ENCODE measurements at places on chromosomes 1 and 21.
A peak's percentile ranks its signal among the peaks of the same experiment; 100 is the strongest.

DNA sequence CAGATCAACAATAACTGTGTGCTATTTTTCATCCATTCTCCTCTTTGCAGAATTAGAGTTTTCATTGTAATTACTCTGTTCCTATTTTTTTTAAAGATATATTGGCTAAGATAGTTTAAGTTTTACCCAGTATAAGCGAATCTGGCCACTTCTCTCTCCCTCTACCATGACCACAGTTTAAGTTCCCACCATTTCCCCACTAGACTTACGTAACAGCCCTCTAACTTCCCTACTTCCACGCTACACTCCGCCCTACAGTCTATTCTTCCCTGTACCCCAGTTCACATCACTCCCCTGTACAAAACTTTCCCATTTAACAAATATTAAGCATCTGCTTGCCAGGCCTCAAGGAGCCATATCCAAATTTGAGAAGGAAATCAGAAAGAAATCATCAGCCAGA, 16.5 kb downstream of the CTSK start:
- H3K4me1 ChIP-seq: peaks cover 14% of the 10 kb centered on the region
- no peaks in the 10 kb centered on the region for H3K27me3 ChIP-seq
- H3K4me3 ChIP-seq: no peak overlapping the region
- H3K27ac ChIP-seq: no peak overlapping the region

DNA sequence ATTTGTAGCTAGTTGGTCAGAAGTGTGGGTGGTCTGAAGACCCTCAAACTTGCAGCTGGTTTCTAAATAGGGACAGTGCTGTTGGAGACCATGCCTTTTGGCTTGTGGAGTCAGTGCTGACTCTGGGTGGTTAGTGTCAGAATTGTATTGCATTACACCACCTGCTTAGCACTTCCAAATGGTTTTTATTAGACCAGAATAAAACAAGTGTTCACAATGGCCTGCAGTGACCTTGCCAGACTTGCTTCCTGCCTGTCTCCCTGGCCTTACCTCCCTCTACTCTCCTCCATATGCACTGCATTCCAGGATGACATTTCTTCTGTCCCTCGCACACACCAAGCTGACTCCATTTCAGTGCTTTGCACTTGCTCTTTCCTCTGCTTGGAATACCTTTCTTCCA, 72.7 kb upstream of the CNIH3 start:
- no peaks in the 10 kb centered on the region for H3K36me3 ChIP-seq
- no peaks in the 10 kb centered on the region for H3K4me1 ChIP-seq
- no peak overlapping the region for H3K4me3 ChIP-seq
- H3K27ac ChIP-seq: no peak overlapping the region
- no peaks in the 10 kb centered on the region for H3K27me3 ChIP-seq
- DNase-seq: no peak

DNA sequence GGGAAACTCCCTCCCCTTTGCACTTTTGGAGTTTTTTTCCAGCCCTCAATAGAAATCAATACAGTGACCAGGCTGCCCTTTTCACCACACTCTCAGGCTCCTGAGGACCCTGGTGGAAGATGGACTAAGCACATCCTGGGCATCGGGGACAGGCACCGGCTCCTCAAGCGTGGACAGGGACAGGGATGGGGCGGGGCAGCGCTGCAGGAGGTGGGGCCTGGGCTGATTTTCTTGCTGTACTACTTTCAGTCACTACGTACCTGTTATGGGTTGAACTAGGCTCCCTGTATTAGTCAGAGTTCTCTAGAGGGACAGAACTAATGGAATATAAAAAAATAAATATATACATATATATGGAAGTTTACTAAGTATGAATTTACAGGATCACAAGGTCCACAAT, 2.5 kb downstream of the MX2 start:
- no peak overlapping the region for H3K27ac ChIP-seq
- peaks cover 83% of the 10 kb centered on the region for H3K4me1 ChIP-seq
- no peaks in the 10 kb centered on the region for H3K36me3 ChIP-seq
- H3K4me3 ChIP-seq: no peak overlapping the region

DNA sequence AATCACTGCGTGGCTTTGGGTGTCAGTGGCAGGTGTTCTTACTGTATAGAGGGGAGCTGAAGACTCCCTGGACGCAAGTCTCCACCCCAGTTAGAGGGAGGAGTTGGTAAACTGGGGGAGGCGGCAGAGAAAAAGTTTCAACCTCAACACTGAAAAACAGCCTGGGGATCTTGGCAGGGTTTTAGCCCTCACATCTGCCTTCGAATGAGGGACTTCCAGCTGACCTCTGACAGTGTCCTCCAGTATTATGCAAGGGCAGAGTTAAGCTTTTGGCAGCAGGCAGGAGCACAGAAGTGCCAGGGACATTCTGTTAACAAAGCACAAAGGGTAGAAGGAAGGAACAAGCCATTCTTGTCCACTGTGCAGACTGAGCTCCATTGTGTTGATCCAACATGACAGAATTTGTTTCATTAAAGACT, 41.2 kb upstream of the RAB4A start:
- peaks cover 34% of the 10 kb centered on the region for H3K27me3 ChIP-seq
- DNase-seq: no peak
- no peak overlapping the region for H3K4me3 ChIP-seq

DNA sequence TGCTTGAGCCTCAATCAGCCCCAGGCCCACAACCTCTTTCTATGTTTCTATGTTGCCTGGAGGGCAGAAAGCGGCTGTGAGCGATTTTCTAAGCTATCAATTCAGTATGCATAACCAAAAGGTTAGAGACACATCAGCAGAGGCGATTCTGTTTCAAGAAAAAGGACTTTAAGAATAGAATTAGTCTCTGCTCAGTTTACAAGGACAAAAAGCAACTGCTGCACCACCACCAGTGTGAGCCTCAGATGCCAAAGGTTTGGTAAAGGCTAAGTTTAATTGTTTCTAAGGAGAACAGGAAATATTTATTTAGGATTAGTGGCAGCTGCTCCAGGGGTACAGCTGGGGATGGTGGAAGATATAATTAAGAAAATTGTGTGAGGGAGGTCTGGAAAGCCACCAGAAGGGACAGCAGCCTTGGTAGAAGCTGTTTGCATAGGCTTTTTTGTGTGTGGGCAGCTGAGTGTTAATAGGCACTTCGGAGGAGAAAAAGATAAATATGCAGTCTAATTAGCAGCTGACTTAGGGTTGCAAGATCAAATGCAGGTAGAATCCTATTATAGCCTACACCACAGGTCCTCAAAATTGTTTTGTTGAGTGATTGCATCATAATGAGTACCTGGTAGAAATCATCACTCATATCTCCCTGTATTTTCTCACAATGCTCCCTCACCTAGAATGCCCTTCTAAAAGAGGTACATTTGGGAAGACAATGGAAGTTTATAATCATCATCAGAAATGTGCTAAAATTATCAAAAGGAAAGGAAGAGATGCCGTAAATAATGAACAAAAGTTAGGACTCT, 35.8 kb downstream of the ZC3H11B start:
- DNase-seq: no peak
- no peaks in the 10 kb centered on the region for H3K36me3 ChIP-seq
- H3K4me3 ChIP-seq: no peak overlapping the region
- no peaks in the 10 kb centered on the region for H3K4me1 ChIP-seq

- H3K36me3 ChIP-seq: no peaks in the 10 kb centered on the region
- no peaks in the 10 kb centered on the region for H3K27me3 ChIP-seq
- peak; percentile 38 for DNase-seq
- no peak overlapping the region for H3K4me3 ChIP-seq
- H3K4me1 ChIP-seq: peaks cover 7% of the 10 kb centered on the region
These were observed 25.6 kb upstream of the PRDM2 start for GRCh38 chr1:13674377-13674776.

GRCh38 chr1:208248307-208248801, 4.2 kb upstream of the PLXNA2 start:
- H3K4me3 ChIP-seq: no peak overlapping the region
- H3K4me1 ChIP-seq: peaks cover 3% of the 10 kb centered on the region
- H3K36me3 ChIP-seq: no peaks in the 10 kb centered on the region
- no peak overlapping the region for H3K27ac ChIP-seq
- DNase-seq: no peak

DNA sequence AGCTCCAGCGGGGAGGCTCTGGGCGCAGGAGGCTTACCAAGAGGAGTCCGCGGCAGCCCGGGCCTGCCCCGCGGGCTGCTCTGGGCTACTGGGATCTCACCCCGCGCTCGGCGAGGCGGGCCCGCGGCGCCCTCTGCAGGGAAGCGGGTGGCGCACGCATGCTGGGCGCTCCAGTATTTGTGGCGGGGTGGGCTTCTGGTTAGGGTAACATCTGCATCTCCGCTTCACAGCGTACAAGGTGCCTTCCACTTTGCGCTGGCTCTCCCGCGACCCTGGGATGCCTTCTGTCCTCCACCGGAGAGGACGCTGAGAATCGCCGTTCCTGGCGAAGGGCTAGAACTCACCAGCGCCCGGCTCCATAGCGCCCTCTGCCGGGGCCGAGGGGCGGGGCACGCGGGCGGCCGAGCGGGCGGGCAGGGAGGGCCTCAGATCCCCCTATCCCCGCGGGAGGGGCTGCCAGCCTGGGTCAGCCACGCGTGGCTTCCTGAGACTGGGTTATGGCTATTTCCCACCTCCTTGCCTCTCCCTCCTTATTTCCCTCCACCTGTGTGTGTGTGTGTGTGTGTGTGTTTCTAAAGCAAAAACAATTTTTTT, 46.6 kb upstream of the CTBS start:
- H3K4me3 ChIP-seq: peak overlapping the region; percentile 84
- no peaks in the 10 kb centered on the region for H3K27me3 ChIP-seq
- no peak overlapping the region for H3K27ac ChIP-seq
- no peaks in the 10 kb centered on the region for H3K36me3 ChIP-seq
- peak; percentile 90 for DNase-seq

DNA sequence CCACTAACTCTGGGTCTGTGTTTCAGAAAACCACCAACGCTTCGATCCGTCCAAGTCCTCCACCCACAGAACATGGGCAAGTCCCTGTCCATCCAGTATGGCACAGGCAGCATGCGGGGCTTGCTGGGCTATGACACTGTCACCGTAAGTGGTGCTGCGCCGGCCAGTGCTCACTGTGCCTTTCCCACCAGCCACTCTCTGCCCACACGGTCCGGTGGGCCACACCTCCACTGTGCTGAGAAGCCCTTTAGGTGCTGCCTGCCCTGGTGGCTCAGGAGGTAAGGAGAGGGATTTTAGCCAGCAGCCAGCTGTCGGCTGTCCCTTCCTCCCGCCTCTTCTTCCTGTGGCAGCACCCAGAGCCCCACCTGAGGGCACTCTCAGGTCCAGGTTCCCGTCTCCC, 33.9 kb downstream of the PROK1 start:
- no peak overlapping the region for H3K4me3 ChIP-seq
- H3K36me3 ChIP-seq: no peaks in the 10 kb centered on the region
- no peaks in the 10 kb centered on the region for H3K4me1 ChIP-seq
- H3K27me3 ChIP-seq: no peaks in the 10 kb centered on the region

DNA sequence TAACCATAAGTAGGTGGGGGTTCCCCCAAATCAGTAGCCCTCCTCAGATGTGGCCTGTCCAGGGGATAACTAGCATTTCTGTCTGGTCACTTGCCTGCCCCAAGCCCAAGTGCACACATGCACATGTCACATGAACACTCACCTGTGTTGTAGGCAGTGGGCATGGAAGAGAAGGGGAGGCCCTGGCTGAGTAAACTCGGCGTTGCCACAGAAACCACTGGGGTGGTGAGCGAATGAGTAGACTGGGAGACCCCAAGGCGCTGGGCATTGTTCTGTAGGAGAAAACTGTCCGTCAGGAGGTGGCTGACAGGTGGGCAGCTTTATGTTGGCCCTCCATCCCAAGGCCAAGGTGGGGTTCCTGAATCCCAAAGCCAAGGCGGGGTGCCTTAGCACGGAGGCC, 25.6 kb downstream of the MEF2D start:
- H3K27me3 ChIP-seq: no peaks in the 10 kb centered on the region
- peaks cover 4% of the 10 kb centered on the region for H3K4me1 ChIP-seq
- no peak for DNase-seq
- no peak overlapping the region for H3K27ac ChIP-seq
- H3K36me3 ChIP-seq: peaks cover 91% of the 10 kb centered on the region
- H3K4me3 ChIP-seq: no peak overlapping the region

DNA sequence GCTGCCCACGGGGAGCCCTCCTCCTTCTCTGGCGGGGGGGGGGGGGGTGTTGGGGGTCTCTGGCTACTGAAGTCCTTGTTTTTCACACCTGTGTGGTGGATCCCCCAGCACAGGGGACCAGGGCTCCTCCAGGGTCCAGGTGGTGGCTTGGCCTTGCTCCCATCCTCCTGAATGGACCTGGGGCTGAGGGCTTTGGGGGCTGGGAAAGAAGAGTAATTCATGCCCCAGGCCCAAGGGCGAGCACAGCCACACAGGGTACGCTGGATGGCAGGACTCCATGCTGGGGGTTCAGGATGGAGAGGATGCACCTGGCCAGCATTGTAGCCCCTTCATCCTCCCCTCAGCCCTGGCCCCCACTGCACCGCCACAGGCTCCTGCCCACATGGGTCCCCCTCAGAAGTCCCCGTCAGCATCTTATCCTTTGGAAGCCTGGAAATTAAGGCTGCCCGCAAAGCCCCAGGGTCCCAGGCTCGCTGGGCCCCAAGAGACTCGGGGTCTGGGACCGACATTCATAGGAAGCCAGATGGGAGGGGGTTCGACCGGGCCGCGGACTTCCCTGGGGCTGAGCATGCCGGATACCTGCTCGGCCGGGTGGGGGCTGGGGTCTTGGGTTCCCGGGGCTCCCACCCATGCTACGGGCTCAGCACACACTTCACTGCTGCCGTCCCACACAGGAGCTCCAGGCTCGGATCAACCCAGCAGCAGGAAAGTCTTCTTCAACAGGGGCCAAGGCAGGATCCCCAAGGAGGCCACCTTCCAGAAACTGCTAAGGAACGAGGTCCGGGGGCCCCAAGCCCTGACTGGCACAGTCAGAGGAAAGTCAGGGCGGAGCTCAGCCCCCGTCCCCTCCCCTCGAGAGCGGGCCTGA, 49.0 kb upstream of the ACTRT2 start:
- H3K36me3 ChIP-seq: no peaks in the 10 kb centered on the region
- H3K4me1 ChIP-seq: peaks cover 16% of the 10 kb centered on the region
- no peak overlapping the region for H3K4me3 ChIP-seq
- H3K27ac ChIP-seq: no peak overlapping the region
- DNase-seq: no peak
- H3K27me3 ChIP-seq: peaks cover 3% of the 10 kb centered on the region

GRCh38 chr1:198088360-198089071, 68.3 kb upstream of the NEK7 start:
- no peaks in the 10 kb centered on the region for H3K36me3 ChIP-seq
- no peak overlapping the region for H3K27ac ChIP-seq
- no peaks in the 10 kb centered on the region for H3K4me1 ChIP-seq
- H3K4me3 ChIP-seq: no peak overlapping the region
- no peaks in the 10 kb centered on the region for H3K27me3 ChIP-seq

- H3K4me3 ChIP-seq: no peak overlapping the region
- H3K4me1 ChIP-seq: no peaks in the 10 kb centered on the region
- no peaks in the 10 kb centered on the region for H3K36me3 ChIP-seq
- H3K27me3 ChIP-seq: no peaks in the 10 kb centered on the region
These were observed 767.7 kb upstream of the ADGRL2 start for GRCh38 chr1:81032973-81033425.

GRCh38 chr1:210144736-210145135, 87.9 kb upstream of the SERTAD4 start:
- no peak for DNase-seq
- no peaks in the 10 kb centered on the region for H3K4me1 ChIP-seq
- no peak overlapping the region for H3K27ac ChIP-seq
- peaks cover 8% of the 10 kb centered on the region for H3K27me3 ChIP-seq
- H3K36me3 ChIP-seq: no peaks in the 10 kb centered on the region
